Fibroblast of villous mesenchyme (primary cell): ENCODE measurements at places on chromosomes 1 and 21.

DNA sequence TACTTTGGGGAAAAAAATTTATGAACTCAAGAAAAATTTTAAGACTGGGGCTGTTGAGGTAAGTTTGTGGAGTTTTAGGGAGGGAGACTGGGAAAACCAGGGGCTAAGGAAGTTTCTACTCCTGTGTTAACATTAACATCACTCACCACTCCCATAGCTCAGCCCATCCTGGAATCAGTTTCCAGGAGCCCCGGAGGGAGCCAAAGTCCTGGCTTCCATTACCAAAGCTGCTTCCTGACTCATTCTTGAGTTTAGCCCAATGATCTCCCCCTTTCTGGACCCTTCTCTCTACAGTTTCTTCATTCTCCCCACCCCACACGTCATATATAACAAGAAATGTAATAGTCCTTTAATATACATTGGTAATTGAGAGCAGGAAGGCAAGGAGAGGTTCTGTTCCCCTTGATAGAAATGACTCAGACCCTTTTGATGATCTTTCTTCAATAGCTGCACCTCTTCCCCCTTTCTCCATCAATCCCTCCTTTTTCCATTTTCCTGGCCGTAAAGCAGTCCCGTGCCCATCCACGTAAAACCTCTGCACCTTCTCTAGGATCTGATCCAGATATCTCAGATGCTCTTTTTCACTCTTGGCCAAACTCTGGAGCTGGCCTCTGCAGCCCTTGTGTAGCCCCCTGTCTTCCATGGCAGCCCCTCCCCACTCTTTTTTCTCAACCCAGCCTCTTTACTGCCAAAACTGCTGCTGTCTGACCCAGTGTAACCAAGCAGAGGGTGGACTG lies 4.6 kb upstream of the PIAS3 start:
- no peak for DNase-seq

- DNase-seq, result no peak
Measured at GRCh38 chr1:7768583-7768982, 2.5 kb upstream of the VAMP3 start.

DNA sequence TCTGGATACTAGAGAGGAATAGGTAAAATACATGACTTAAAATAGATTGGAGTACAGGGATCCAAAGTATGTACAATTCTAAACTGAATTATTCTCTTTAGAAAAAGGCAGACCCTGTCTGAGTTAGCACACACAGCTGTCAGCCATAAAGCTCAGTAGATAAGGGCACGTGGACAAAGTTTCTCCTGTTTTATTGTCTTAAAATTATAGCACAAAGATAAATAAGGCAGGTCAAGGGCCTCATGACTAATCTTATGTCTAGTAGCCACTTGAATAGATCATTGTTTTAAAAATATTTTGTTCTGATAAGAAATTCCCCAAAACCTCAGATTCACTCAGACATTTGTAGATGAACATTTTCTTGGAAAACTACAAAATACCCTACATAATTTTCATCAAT lies 205.2 kb downstream of the ZP4 start:
- DNase-seq, result no peak

DNA sequence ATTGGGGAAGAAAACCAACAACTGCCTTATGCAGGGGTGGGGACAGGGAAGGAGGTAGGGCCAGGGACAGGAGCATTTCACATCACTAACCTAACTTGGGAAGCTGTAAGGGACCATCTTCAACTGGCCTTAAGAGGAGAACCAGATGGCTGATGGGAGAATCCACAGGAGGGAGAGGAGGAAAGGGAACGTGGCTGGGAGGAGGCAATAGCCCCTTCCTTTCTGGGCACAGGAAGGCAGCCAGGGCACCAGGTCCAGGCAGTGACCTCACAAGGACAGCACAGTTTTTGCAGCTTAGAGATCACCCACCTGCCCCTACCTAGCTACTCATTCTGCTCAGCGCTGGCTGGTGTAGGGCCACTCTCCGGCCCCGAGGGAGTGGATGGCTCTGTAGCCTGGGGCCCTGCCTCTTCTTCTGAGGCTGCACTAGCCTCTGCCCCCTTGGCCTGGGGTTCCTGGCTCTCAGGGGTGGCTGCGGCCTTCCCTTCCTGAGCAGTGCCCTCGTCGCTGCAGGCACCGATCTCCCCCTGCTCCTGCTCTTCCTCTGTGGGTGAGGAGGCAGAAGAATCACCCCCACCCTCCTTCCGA lies 1.7 kb downstream of the MARCKSL1 start:
- no peak for DNase-seq

DNA sequence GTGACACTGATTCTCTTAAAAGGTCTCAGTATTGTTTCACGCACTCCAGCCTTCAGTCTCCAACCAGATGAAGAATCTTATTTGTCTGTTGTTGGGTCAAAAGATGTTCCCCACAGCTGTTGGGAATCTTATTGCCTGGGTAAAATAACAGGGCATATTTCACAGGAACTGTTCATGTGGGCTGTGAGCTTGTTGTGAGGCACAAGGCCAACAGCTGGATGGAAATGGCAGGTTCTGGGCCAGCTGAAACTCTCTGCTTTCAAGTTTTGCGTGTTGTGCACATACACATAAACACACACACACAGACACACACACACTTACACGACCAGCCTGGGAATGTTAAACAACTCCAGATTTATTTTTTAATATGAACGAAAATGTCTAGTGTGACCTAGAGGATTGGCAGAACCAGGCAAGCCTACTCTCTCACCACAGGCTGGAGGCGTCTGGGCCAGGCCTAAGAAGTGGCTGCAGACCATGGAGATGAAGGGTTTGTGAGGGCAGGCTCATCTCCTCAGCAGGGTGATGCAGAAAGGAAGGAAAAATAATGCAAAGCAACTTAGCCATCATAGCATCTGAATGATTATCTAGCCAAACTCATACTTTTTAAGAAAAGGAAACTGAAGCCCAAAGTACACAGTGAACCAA lies 357.0 kb downstream of the TTLL7 start:
- DNase-seq, result no peak
